ENCODE measurements at places on chromosomes 1 and 21. TPM values are rescaled to one million over a fixed set of nuclear protein-coding genes. Genes with fewer than 3 reads are reported as not detected.
A peak's percentile ranks its signal among the peaks of the same experiment; 100 is the strongest.

DNA sequence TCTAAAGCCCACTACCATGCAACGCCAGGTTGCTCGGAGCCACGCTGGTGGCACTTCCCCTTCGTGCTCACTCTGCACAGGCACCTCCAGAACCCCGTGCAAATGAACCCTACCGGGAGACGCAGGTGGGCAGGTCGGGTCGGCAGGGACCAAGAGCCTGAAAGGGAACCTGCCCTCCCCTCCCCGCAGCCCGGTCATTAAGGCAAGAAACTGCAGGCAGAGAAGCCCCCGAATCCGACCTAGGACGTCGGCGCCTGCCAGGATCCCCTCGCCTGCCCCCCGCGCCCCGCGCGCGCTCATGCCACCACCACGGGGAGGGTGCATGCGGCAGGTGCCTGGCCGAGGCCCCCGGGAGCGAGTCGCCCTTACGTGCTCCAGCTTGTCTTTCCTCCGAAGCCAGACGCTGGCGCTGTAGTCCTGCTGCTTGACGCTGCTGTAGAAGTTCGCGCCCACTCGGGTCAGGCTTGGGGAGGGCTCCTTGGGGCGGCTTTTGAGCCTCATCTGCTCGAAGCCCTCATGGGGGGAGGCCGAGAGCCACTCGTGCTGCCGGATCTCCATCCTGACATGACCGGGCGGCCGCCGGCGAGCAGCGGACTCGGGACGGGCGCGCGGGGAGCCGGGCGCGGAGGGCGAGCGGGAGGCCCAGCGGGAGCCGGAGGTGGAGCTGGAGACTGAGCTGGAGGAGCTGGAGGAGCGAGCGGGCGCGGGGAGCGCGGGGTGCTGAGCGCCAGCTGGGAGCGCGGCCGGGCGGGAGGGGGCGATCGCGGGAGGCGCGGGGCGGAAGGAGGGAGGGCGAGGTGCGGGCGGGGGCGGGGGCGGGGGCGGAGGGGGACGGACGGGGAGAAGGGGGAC lies 552 bp downstream of the PLD5 start:
- DNase-seq = no peak

GRCh38 chr1:224433041-224433691 lies 1.4 kb downstream of the WDR26 start:
- no peak for DNase-seq

- no peak for DNase-seq
These were observed 16.2 kb downstream of the MTOR start for GRCh38 chr1:11245904-11246719.

- DNase-seq = no peak
These were observed 83.2 kb downstream of the RPE65 start for GRCh38 chr1:68366572-68366971.

DNA sequence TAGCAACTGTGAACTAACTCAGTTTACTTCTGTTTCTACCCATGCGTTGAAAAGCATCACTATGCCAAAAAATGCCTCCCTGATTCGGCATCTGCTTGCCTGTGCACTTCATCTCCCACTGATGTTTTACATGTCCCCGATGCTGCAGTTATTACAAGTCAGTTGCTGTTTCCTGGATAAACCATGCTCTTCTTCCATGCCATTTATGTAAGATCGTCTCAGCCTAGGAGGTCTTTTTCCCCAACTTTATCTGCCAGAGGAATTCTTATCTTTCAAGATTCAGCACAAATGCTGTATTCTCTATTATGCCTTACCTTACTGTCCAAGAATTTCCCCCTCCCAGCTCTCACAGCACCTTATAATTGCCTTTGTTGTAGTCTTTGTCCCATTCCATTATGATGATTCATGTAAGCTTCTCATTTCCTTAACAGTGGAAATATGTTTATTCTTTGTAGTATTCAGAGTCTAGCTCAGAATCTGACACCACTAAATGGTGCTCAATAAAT lies 30.0 kb downstream of the PRKACB start:
- DNase-seq = no peak

The ATP6V1G3 gene
- total RNA-seq = not detected

GRCh38 chr1:41478118-41478748 lies 6.2 kb downstream of the EDN2 start:
- DNase-seq = no peak

- no peak for DNase-seq
These were observed 13.4 kb downstream of the KCNA10 start for GRCh38 chr1:110505596-110505995.

GRCh38 chr1:206816390-206817287 lies 44.3 kb upstream of the IL10 start:
- DNase-seq = peak; percentile 75

DNA sequence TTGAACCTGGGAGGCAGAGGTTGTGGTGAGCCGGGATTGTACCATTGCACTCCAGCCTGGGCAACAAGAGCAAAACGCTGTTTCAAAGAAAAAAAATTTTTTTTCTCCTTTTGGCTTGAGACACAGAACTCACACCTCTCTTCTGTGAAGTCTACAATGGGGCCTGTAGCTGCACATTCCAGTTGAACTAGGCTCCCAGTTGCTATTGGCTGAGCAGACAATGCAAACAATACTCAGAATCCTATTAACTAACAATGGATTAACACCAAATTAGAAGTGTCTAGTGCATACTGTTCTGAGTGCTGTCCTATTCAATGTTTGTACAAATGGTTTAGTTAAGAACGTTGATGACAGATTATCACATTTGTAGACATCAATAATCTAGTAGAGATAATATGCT lies 17.6 kb upstream of the MCL1 start:
- DNase-seq = no peak

The MAN1A2 gene
- total RNA-seq = 56.2 TPM

The SYNC gene
- not detected for total RNA-seq

DNA sequence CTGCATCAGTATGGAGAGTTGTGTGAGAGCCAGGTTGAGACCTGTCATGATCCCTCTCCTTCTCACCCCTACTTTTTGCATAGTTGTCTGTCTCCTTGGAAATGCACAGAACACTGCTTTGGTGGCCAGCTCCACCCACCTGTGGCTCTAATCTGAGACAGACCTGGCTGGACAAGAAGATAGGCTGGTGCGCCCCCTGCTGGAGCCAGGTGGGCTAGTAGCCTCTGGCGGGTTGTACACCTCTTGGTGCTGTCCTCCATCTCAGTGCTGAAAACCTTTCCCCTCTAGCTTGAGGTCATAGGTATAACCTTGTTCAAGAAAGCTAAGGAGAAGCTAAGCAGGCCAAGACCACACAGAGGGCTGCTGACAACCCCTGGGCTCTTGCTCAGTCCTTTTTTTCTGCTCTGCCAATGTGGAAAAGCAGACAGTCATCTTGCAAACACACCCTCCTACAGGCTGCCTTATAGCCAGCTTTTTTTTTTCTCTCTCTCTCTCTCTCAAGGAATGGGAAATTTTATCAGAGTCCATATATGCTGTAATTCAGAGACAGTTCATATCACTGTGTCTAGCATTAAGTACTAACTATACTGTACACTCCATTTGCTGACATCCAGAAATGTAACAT lies 58.8 kb upstream of the SPATA6 start:
- no peak for DNase-seq

DNA sequence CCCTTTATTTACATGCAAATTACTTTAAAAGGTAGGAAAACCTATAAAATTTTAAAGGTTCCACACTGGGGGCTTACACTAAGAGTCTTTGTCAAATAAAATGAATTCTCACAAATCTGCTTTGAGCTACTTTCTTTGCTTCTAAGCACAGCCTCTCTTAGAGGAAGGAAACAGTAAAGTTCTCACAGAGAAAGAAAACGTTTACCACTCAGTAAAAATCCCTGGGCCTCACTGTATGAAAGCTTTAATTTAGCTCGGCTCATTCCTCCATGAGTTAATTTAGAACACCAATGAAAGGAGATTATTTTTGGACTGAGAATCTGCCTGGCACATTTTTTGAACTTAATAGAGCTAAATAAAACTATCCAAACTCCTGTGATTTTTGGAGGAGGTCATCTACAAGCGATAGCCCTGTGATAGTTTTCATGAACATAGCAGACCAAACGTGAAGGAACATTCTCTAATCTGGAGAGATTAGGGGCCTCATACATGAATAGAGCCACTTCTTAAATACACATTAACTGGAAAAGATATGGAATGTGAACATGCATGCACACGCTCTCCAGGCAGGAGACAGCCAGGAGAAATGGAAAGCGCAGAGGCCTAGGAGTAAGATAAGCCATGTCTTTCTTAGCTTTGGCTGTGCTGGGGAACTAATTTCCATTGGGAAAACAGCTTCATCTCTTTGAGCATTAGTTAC lies 32.8 kb downstream of the PRRX1 start:
- no peak for DNase-seq

DNA sequence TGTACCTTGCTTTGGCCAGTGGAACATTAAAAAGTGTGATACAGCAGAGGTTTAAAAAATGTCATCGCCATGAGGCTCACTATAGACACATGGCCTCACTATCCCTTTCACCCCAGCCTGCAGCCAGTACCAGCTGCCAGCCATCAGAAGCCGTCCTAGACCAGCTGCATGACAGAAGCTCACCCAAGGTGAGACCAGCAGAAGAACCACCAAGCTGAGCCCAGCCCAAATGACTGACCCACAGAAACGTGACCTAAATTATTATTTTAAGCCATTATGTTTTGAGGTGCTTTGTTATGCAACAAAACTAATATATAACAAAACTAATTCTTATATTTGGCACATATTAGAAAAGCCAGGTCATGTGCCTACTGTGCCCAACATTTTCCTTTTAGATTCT lies 91.1 kb downstream of the KCNN3 start:
- DNase-seq = no peak

- DNase-seq = no peak
These were observed 18.2 kb upstream of the CCDC27 start for GRCh38 chr1:3733883-3734589.

- peak; percentile 31 for DNase-seq
These were observed 83.2 kb downstream of the RGL1 start for GRCh38 chr1:183887826-183888819.

DNA sequence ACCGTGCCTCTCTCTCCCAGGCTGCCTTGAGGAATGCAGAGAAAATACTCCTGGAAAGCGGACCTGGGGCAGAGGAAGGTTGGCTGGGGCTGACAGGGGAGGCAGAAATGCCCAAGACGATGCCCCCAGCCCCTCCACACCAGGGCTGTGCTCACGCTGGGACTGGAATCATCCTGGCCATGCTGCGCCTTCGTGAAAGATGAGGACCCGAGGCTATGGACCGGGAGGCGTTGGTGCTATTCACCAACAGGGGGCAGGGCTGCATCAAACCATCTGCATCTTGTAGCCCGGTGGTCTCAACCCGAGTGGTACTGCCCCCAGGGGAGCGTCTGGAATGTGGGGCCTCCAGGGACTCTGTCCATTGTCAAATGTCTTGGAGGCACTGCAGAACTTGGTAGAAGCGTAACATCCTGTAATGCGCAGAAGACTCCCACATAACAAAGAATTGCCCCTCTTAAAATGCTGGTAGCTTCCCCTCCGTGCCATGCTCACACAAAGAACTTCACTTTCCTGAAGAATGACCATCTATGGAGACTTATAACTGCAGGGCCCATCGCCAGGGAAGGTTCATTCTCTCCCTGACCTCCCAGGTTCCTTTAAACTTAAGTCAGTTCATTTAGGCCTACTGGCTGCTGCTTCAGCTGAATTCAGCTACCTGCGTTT lies 251.2 kb downstream of the RRAGC start:
- DNase-seq = no peak

DNA sequence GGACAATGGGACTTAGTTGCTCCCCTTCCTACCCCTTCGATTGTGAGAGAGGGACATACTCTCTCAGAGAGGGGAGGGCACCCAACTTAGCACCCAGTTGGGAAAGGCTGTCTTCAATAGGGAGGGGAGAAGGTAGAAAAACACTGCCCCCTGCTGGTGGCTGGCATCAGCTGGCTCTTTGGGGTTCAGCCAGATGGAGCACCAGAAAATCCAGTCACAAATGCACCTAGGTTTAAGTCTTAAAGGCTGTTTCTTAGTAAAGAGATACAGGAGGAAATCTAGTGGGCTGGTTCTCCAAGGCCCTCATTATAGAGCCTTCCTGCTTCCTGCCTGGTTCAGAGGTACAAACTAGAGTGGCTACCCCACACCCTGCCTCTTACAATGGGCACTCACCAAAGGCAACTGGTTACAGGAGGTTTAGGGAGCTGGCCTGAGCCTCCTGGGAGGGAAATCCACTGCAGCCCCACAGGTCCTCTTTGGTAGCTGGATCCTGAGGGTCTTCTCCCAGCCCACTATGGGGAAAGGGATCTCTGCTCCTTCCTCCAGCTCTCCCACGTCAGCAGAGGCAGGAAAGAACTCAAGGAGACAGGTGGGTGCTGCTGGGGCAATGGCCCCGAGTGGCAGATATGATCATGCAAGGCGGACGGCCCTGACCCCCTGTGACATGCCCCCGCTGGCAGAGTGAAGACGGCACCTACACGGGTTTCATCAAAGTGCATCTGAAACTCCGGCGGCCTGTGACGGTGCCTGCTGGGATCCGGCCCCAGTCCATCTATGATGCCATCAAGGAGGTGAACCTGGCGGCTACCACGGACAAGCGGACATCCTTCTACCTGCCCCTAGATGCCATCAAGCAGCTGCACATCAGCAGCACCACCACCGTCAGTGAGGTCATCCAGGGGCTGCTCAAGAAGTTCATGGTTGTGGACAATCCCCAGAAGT lies 28.3 kb downstream of the EIF2D start:
- peak; percentile 79 for DNase-seq

- no peak for DNase-seq
These were observed 71.9 kb downstream of the CEP350 start for GRCh38 chr1:180026556-180026955.

- peak; percentile 67 for DNase-seq
These were observed 12.0 kb downstream of the AKT3 start for GRCh38 chr1:243837907-243838535.

Measured in naive thymus-derived CD4-positive, alpha-beta T cell (primary cell).